ENCODE measurements at places on chromosomes 2 and 18. TPM values are rescaled to one million over a fixed set of nuclear protein-coding genes. Genes with fewer than 3 reads are reported as not detected.

GRCh38 chr2:31996571-31997150 lies 14.1 kb downstream of the MEMO1 start:
- H3K27me3 ChIP-seq, result no peaks in the 10 kb centered on the region
- no peaks in the 10 kb centered on the region for H3K4me1 ChIP-seq
- H3K4me3 ChIP-seq, result no peak overlapping the region
- no peak overlapping the region for H3K27ac ChIP-seq
- no peaks in the 10 kb centered on the region for H3K36me3 ChIP-seq

DNA sequence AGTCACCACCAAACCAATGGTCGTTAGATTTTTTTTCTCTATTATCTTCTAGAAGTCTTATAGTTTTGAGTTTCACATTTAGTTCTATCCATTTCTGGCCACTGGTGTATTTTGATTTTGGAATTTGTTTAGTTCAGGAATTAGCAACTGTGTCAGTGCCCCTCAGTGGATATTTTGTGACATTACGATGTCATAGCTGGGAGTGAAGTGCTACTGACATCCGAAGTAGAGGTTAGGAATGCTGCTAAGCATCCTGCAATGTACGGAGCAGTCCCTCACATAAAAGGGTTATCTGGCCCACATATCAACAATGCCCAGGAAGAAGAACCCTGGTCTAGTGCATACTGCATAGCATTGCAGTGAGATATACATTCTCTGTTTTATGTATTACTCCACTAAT lies 157.4 kb upstream of the RGPD4 start:
- no peak overlapping the region for H3K4me3 ChIP-seq
- H3K36me3 ChIP-seq, result no peaks in the 10 kb centered on the region
- DNase-seq, result no peak

DNA sequence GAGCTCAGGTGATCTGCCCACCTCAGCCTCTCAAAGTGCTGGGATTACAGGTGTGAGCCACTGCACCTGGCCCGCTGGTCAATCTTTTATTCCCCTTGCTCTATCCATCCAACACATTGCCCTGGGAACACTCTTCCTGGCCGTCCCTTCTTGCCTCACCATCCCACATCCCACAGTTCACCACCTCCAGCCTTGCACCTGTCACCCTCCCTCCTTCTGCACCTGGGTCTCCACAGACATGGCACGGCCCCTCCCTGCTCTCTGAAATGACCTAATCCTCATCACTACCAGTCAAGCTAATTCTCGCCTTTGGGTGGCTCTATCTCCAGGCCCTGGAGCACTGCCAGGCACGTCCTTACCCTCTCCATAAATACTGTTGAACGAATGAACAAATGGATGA lies 116.9 kb upstream of the TEX51 start:
- no peaks in the 10 kb centered on the region for H3K4me1 ChIP-seq
- H3K27me3 ChIP-seq, result no peaks in the 10 kb centered on the region
- H3K36me3 ChIP-seq, result no peaks in the 10 kb centered on the region
- DNase-seq, result no peak
- no peak overlapping the region for H3K27ac ChIP-seq
- no peak overlapping the region for H3K4me3 ChIP-seq

- DNase-seq, result no peak
- no peaks in the 10 kb centered on the region for H3K27me3 ChIP-seq
- H3K4me3 ChIP-seq, result no peak overlapping the region
- no peaks in the 10 kb centered on the region for H3K4me1 ChIP-seq
Observed at GRCh38 chr2:202604699-202605098, 30.1 kb upstream of the FAM117B start.

DNA sequence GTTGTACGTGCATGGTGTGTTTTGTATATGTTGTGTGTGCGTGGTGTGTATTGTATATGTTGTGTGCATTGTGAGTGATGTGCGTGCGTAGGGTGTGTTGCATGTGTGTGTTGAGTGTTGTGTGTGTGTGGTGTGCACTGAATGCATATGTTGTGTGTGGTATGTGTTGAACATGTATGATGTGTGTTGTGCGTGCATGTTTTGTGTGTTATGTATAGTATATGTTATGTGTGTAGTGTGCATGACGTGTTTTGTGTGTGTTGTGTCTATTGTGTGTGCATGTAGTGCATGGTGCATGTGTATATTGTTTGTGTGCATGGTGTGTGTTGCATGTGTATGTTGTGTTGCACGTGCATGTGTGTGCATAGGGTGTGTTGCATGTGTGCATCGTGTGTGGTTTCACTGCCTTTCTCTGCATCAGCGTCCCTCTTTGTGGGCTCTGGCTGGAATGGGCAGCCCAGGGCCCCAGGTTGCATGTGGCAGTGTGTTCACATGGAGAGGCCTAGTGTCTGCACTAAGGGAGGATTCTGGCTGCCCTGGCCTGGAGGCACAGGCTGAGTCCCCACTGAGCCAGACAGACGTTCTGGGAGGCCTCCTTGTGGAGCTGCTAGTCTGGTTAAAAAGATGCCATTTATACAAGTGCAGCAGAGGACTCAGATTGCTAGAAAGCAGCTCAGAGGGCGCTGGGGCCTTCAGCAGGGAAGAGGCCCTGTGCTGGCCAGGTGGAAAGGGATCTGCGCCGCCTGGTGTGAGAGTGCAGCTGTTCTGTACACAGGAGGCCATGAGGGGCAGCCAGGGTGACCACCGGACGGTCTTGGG lies 107.2 kb downstream of the FAM168B start:
- no peaks in the 10 kb centered on the region for H3K27me3 ChIP-seq
- no peaks in the 10 kb centered on the region for H3K4me1 ChIP-seq
- DNase-seq, result no peak
- H3K27ac ChIP-seq, result no peak overlapping the region
- no peak overlapping the region for H3K4me3 ChIP-seq

GRCh38 chr2:8849327-8849726 lies 11.9 kb upstream of the KIDINS220 start:
- no peak overlapping the region for H3K4me3 ChIP-seq
- H3K4me1 ChIP-seq, result no peaks in the 10 kb centered on the region
- no peak overlapping the region for H3K27ac ChIP-seq
- H3K36me3 ChIP-seq, result no peaks in the 10 kb centered on the region
- DNase-seq, result no peak

DNA sequence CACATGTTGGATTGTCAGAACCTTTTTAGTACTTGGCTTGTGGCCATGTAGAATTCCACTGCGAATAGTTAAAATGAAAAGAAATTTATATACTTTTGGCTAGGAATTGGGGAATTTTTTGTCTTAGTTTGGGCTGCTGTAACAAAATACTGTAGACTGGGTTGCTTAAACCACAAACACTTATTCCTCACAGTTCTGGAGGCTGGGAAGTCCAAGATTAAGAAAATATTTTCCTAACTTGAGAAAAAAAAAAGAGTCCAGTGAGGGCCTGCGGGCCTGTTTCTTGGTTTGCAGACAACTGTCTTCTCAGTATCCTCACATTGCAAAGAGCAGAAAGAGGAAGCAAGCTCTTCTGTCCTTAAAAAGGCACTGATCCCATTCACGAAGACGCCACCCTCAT lies 81.9 kb downstream of the CD226 start:
- H3K27me3 ChIP-seq, result no peaks in the 10 kb centered on the region
- no peaks in the 10 kb centered on the region for H3K36me3 ChIP-seq
- no peak overlapping the region for H3K27ac ChIP-seq

The PDE11A gene
- total RNA-seq, result 1.2 TPM

The ANKZF1 gene
- total RNA-seq, result 24.9 TPM

The IL1R2 gene
- 5.5 TPM for total RNA-seq

The COL5A2 gene
- 8.2 TPM for total RNA-seq
